Upper lobe of right lung (tissue), 1 donor: ENCODE measurements at places on chromosomes 5 and 9.
A peak's percentile ranks its signal among the peaks of the same experiment; 100 is the strongest.

DNA sequence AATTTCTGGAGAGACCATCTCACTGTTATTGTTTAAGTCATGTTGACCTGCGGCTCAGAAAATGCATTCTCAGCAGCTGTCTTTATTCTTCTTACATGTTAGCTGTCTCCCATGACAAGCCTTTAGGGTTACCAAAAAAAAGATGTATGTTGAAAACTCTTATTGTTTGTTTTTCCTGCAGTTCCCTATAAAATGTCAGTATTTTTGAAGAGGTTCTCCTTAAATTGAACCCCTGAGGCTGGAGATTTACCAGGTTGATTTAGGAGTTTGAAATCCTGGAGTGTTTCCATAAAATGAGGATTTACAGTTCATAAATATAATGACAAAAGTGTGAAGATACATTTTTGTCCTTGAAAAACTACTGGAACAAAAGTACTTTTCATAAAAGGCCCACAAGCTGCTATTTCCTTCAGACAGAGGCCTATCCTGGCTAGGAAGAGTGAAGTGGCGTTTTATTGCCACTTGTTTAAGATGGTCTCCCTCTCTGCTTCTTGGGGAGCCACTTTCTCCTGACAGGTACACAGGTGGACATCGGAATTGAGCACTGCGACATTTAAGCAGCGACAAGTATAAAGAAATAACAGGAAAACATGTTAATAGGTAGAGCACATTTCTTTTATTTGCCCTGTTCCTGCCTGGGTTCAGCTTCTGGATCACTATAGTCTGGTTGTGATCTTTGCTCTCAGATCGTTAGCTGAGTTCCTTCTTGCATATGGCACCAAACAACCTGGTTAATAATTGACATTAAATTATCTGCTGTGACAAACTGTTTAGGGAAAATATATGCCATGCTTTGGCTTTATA, 344.8 kb upstream of the RPS23 start:
- no peak for DNase-seq

DNA sequence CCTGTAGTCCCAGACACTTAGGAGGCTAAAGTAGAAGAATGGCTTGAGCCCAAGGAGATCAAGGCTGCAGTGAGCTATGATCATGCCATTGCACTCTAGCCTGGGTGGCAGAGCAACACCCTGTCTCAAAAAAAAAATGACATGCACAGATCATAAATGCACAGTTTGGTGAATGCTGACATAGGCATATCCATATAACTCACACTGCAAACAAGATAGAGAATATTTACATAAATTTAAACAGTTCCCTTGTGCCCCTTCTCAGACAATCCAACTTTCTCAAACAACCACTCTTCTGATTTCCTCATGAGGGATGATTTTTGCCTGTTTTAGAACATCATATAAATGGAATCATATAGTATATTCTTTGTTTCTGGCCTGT, 88.7 kb upstream of the CAST start:
- DNase-seq = no peak

DNA sequence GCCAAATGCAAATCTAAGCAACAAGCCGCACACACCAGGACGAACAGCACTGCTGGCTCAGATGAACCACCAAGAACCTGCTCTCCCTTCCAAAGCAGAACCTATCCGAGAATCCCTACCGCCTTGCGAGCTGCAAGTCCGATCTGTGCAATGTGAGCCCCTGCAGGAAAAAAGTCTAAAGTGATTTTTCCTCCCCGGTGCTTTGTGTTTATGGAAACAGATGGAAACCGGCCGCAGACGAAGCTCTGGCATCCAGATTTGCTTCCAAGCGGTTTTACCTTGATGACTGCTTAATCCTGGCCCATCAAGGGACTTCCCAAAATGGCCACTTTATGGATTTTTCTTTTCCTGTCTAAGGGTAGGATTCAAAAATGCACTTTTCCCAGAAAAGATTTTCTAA, 112.5 kb downstream of the VAV2 start:
- no peak for DNase-seq

DNA sequence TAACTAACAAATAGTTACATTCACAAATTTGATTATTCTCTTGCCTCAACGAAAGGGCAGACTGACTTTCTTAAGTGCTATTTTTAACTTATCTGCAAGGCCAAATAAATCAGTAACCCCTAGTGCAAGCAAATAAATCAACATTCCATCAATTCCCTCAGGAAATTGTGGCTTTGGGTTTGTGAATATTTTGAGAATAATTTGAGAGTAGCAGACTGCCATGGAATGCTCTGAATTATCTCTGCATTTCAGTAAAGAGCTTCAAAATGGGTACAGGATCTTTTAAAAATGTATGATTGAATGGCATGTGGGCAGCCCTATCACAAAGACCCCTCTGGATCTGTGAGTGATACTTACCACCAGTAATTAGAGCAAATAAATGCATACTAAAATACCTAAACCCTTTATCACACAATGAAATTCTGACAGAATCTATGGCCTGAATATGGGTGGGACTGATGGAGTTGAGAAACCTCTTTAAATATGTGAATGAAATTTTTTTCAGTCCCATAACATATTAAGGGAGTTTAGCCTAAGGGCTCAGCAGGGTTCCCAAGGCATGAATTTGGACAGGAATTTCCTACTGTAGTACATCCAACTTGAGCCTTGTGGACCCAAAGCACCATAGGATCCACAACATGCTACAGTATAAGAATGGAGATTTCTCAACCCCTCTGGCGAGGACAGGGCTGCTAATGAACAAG, 92.5 kb upstream of the ITGA2 start:
- DNase-seq = no peak

GRCh38 chr5:107576155-107576554, 94.6 kb downstream of the EFNA5 start:
- DNase-seq = no peak

GRCh38 chr9:15389631-15390030, 33.0 kb upstream of the SNAPC3 start:
- DNase-seq = no peak

- no peak for DNase-seq
Measured at GRCh38 chr9:113929634-113930389, 53.7 kb downstream of the ZNF618 start.

GRCh38 chr5:181039471-181039870, 595 bp upstream of the BTNL9 start:
- DNase-seq = no peak

DNA sequence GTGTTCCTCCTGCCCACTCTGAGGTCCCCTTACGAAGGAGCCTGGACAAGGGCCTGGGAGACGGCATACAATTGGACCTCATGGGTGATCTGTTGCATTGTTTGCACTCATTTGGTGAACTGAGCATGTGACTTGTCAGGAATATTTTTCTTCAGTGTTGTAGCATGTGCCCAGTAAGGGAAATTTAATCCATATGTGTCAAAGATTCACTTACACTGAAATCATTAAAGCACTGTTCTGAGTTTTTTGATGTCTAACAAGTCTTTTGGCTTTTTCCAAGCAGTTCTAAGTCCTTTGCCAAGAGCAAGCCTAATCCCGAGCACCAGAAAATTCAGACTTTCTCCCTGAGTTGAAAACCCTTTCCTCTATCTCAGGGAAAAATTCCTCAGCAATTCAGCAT, 61.6 kb upstream of the RPS23 start:
- DNase-seq = no peak

DNA sequence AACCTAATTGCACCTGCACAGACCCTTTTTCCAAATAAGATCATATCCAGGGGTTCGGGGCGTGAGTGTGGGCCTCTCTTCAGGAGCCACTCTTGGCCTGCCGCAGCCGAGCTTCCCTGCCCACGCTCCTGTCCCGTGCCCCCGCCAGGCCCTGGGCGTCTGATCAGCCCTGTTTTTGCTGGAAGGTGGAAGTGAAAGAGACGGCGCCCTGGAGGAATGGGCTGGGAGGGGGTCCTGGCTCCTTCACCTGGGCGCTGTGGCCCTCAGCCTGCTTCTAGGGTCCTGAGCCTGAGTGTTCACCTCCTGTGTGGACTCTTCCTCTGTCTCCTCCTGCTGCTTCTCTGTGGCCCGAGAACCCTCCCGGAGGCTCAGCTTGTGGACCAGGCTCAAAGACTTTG, 11.2 kb upstream of the COL5A1 start:
- peak; percentile 38 for DNase-seq

DNA sequence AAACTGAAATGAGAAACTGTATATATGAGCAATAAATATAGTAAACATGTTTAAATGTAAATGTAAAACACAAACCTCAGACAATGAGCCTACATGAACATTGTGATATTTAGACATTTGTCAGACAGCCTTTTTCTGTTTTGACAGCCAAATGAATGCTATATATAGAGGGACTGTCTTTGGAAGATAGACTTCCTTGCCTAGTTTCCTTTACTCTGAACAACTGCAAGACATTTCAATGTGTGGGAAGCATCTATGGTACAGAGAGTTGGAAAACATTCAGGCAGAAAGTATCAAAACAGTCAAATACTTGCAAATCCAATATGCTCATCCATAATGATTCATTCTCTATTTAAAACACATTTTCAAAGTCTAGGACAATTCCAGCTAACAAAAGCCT, 31.7 kb upstream of the TUSC1 start:
- DNase-seq = no peak

DNA sequence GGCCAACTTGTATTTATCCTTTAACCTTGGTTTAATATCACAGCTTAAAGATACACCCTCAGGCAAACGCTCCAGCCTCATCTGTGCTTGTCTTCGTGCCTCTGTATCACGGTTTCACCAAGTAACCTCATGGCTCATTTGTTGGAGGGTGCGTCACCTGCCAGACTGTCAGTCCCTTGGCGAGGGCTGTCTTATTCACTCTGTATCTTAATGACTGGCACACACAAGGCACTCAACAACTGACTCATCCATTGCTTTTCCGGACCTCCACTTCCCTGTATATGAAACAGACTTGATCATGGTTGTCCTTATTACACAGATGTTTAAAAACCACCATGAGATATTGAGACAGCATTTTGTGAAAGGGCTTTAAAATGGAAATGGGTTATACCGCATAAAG, 28.0 kb downstream of the LCP2 start:
- no peak for DNase-seq

GRCh38 chr9:20552874-20553557, 69.3 kb downstream of the MLLT3 start:
- no peak for DNase-seq

DNA sequence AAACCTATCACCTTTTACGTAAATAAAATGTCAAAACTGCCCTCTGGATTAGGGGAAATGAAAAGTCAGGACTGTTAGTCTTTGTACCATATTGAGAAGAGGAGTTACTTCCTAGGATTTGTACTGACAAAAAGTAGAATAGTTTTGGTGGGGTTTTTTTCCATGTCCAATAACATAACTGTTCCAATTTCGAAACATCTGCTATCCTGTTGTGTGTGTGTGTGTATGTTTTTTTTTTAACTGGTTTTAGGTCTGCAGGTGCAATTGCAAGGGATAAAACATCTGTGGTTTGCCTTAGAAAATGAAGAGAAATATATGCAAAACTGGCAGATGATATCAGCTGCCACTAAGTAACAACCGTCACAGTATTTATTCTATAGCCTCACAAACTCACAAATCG, 506.8 kb downstream of the NFIB start:
- no peak for DNase-seq

DNA sequence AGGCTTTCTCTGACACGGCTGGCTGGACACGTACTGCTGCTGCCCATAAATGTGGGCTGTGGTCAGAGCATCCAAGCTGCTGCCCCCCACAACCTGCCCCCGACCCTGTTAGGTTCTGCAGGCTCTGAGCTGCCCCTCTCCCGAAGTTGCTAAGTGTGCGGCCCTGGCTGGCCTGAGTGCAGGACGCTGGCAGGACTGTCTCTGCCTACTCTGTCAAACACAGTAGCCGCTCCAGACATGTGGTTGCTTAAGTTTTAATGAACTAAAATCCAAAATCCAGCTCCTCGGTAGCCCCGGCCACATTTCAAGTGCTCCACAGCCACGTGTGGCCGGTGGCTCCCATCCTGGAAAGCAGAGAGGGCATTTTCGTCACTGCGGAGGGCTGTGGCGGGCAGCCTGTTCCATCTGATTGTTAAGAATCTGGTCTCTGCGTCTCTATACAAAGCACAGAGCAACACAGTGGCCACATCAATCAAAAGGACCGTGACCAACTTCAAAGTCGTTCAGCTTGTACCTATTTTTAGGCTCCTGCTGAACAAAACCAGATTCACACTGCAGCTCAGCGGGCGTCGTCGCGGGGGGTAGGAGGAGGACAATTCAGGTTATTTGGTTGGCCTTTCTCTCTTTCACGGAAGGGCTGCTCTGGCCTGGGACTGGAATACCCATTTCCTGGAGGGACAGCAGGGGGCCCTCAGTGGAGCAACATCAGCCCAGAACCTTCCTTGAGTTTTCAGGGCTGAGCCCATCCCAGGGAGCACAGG, 68.9 kb downstream of the PTCH1 start:
- no peak for DNase-seq

DNA sequence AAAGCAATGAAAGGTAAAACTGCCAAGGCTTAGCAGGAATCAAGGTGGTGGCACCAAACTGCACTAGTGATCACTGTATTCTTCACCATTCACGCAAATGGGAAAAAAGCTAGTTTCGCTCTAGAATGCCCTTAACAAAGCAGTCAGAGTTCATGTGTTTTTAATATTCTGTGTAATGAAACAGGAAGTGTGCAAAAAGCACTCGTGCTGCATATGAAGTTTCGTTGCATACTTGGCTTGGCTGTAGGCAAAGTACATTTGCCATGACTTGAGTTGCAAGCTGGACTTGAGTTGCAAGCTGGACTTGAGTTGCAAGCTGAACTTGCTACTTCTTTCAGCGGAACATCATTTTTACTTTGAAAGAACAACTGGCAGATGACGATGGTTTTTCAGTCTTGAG, 55.4 kb downstream of the FOXI1 start:
- DNase-seq = no peak

GRCh38 chr9:2241836-2242741, 226.9 kb downstream of the SMARCA2 start:
- DNase-seq = peak; percentile 89

GRCh38 chr9:31347082-31347617, 1037.3 kb upstream of the ACO1 start:
- DNase-seq = no peak

DNA sequence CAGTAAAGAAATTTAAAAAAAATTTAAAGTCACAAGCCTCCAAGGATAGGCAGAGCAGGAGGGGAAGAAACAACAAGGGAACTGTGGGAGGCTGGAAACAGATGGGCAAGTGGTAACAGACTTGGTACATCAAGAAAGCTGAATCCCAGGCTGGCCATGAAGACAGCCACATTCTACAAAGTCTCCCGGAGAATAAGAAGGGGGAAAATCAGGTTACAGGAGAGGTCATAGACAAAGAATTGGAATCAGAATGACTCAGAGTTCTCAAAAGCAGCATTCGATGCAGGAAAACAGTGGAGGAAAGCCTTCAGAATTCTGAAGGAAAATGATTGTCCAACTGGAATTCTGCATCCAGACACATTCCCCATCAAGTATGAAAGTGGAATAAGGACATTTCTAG, 129.7 kb downstream of the ADAMTS2 start:
- DNase-seq = no peak

DNA sequence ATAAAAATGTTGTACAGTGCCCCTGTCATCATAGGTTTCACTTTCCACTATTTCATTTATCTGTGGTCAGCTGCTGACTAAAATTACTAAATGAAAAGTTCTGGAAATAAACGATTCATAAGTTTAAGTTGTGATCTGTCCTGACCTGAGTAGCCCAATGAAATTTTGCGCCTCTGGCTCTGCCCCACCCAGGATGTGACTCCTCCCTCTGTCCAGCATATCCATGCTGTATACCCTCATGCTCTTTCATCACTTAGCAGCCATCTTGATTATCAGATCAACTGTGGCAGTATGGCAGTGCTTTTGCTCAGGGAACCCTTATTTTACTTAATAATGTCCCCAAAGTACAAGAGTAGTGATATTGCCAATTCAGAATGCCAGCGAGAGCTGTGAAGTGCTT, 97.3 kb downstream of the STARD4 start:
- no peak for DNase-seq

GRCh38 chr5:159452480-159453167, 122.3 kb upstream of the IL12B start:
- no peak for DNase-seq
